A673 (cell line): ENCODE measurements at places on chromosomes 5 and 9. TPM values are rescaled to one million over a fixed set of nuclear protein-coding genes. Genes with fewer than 3 reads are reported as not detected.

DNA sequence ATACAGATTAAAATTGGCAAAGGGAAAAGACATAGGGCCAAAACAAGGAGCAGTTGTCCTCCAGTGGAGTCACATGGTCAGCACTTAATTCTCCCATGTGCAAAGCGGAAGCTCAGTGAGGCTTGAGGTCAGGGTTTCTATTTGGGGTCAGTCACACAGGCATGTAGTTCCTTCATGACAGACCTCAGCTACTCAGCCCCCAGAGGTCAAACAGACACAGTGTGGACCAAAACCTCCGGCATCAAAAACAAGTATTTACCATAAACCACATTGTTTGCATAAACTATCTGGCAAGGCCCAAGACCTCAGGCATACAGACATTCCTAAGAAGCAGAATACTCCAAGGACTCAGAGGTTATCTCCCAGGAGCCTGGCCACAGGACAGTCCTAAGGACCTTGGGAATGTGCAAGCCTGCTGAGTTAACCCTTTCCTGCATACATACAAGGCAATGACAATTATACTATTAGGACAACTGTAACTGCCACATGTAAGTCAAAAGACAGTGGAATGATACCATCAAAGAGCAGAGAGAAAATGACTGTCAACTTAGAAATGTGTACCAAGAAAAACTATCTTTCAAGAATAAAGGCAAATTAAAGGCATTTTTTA lies 28.7 kb upstream of the FNIP1 start:
- no peak for DNase-seq

- no peak for DNase-seq
Measured at GRCh38 chr9:117494401-117495090, 79.7 kb upstream of the ASTN2 start.

DNA sequence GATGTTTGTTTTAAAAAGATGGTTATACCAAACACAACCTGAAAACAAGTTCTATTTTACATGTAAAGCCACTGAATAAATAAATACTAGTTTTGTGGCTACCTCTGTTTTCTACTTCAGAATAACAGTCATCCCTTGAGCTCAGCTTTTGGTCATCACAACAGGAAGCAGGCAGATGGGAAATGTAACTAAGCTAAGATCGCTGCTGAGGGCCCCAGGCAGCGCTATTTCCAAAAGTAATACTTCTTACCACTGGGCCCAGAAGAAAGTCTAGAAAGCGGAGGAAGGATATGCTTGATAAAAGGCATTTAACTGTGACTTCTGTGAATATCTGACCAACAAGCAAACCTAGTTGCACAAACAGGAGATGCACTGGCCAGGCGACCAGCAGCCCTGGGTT lies 61.4 kb downstream of the SERINC5 start:
- no peak for DNase-seq

DNA sequence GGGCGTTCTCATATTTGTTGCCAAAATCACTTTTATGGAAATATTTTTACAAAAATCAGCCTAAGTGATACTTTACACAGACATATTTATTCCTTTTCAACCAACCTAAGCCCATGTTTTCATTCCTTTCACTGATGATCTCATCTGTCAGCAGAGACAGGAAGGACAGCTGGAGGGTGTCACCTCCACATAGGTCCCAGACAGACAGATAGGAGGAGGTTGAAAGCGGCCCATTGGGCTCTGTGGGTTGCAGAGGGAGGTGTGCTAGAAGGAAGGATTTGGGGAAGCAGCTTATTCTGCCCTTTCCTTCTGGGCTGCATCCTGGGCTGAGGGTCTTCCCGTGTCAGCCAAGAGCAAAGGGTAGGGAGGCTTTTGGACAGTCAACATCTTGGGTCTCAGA lies 26.0 kb upstream of the SEMA4D start:
- DNase-seq = no peak

The CARTPT gene
- total RNA-seq = not detected in 2 replicates
